ENCODE measurements at places on chromosomes 1 and 21.

DNA sequence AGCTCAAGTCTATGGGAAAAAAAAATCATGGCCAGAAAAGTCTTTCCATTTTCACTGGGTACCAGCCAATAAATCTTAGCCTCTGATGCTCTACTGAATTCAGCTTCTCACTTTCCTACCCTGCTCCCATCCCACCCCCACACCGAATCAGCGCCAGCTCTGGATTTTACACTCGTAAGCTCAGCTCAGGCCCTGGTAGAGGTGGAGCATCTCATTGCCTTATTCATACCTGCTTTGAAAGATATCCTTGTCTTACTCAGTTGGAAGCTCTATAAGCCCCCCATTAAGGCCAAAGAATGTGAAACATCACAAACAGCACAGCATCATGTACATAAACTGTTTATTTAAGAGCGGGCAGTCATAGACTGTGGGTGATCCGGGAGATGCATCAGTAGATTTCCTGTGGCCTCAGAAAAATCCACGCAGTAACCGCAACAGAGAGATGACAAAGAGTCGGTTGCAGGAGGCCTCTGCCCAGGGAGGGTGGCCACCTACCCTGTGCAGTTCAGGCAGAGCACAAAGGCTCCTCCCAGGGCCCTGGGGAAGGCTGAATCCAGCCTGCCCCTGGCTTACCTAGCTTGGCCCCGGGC lies 36.4 kb upstream of the ETS2 start:
- DNase-seq, result no peak

GRCh38 chr21:31656199-31657095 lies 3.0 kb upstream of the SOD1 start:
- no peak for DNase-seq

- no peak for DNase-seq
These were observed 173.7 kb upstream of the FGGY start for GRCh38 chr1:59123081-59123681.

GRCh38 chr1:221435504-221435904 lies 306.4 kb downstream of the DUSP10 start:
- DNase-seq, result peak; percentile 40

- no peak for DNase-seq
These were observed 3.0 kb upstream of the MCL1 start for GRCh38 chr1:150582371-150582770.

GRCh38 chr1:184801503-184801902 lies 46.8 kb upstream of the EDEM3 start:
- no peak for DNase-seq

GRCh38 chr1:225767634-225768540 lies 9.7 kb upstream of the SRP9 start:
- DNase-seq, result peak; percentile 51

DNA sequence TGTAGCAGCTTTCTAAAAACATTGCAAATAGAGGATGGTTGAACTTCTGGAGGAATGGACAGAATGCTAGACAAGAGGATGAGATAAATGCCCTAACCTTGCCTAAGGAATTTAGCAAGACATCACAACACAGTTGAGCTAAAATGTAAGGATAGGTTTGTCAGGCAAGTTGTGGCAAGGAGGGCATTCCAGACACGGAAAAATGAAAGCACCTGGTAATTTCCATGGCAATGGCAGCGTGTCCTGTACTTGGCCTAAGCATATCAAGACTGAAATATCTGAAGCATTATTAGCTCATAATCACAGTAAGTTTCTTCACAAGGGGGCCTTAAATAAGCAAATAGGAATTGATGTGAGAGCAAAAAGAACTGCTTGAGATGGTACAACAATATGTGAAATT lies 105.1 kb upstream of the USP25 start:
- DNase-seq, result no peak

DNA sequence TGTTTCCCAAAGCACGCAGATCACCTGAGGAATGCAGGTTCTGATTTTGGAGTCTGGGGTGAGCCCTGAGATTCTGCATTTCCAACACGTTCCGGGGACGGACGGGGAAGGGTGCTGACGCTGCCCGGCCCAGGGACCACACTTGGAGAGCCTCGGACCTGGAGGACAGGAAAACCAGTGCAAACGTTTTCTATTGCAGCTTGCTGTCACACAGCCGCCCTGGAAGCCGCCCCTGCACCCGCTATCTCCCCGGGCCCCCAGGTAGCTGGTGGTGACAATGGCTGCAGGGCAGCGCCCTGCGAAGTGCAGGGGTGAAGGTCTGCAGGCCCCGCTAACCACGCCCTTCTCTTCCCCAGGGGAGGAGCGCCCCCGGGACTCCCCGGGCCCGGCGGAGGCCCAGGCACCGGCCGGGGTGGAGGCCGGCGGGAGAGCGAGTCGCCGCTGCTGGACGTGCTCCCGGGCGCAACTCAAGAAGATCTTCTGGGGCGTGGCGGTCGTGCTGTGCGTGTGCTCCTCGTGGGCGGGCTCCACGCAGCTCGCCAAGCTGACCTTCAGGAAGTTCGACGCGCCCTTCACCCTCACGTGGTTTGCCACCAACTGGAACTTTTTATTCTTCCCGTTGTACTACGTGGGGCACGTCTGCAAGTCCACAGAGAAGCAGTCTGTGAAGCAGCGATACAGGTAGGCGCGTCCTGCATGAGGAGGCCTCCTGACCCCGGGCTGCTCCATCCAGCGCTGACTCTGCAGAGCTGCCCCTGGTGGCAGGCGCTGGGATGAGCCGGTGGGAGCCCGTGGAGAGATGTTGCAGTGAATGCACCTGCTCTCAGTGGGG lies 142.0 kb upstream of the COA6 start:
- no peak for DNase-seq

DNA sequence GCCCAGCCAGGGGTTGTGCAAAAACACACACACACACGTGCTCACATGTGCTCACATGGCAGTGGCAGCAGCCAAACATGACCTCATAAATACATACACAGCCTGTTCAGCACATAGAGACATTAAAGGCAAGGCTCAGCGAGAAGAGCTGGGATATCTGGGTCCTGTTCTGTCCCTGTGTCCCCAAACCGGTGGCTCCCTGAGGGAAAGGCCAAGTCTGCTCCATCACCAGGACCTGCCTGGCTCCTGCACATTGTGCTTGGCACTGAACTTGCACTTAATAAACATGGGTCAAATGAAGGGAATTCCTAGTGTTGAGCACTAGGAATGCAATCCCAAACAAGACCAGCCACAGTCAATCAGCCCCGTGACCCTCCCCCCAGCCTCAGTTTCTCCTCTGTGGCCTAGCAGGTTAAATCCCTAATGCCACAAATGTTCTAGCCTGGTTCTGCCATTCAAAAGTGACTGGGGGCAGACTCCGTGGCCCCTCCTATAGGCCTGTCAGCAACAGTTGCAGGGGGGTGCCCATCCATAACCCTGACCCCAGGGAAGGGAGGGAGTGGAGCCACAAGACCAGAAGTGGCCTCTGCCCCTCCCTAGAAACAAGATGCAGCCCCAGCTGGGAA lies 160.9 kb upstream of the VAMP3 start:
- no peak for DNase-seq

DNA sequence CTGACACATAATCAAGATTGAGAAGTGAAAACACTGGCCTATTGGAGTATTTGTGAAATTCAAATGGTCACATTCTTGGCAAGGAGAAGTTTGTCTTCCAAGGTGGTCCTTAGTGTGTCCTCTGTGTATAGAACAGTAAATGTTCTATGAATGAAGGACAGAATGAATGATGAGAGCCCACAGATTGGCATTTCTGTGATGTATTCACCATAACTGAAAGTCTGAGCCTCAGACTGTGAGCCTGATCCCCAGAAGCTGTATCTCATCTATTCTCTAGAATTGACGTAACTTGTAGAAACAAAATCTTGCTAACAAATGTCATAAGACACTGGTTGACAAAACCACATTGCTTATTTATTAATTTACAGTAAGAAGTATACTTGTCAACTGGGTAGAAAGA lies 111.5 kb upstream of the ETV3 start:
- no peak for DNase-seq

- no peak for DNase-seq
These were observed 55.2 kb upstream of the KCNJ6 start for GRCh38 chr21:37971390-37971950.

GRCh38 chr1:185271921-185272320 lies 45.1 kb downstream of the IVNS1ABP start:
- no peak for DNase-seq

DNA sequence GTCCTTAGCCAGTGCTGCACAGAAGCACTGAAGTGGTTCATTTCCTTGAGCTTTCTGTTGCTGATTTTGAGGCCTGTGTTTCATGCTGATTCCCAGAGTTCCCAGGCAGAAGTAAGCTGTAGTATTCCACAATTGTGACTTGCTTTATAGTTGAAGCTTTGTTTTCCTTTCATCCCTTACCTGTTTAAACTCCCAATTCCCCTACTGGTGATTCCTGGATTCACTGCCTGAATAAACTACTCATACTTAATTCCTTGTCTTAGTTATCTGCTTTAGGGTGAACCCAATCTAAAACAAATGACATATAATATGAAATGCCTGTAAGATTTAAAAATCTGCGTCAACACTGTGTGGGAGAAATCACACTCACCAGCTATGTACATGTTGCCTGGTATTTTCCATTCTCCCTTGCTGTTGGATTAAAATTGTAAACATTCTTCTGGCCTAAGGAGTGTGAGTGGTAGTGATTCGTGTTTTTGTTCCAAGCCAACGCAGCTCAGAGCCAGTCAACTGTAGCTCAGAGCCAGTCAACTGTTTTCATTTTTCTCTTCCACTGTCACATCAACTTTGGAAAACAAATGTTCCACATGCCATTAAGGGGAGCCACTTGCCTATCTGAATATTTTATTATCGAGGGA lies 879.4 kb downstream of the MRPL39 start:
- no peak for DNase-seq

DNA sequence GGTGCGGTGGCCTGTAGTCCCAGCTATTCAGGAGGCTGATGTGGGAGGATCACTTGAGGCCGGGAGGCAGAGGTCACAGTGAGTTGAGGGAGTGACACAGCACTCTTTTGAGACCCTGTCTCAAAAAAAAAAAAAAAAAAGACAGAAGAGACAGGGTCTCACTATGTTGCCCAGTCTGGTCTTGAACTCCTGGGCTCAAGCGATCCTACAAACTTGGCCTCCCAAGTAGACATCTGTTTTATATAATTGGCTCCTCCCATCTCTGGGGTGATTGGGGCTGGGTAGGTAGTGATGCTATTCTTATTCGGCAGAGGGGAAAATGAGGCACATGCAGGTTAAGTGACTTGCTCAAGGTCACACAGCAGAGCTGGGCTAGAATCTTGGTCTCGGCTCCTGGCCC lies 23.6 kb upstream of the VPS13D start:
- DNase-seq, result no peak

GRCh38 chr1:179298952-179299351 lies 5.4 kb downstream of the SOAT1 start:
- no peak for DNase-seq

GRCh38 chr1:106659490-106660244 lies 396.8 kb upstream of the PRMT6 start:
- no peak for DNase-seq

- no peak for DNase-seq
These were observed 42.6 kb downstream of the OPTC start for GRCh38 chr1:203536575-203536974.

DNA sequence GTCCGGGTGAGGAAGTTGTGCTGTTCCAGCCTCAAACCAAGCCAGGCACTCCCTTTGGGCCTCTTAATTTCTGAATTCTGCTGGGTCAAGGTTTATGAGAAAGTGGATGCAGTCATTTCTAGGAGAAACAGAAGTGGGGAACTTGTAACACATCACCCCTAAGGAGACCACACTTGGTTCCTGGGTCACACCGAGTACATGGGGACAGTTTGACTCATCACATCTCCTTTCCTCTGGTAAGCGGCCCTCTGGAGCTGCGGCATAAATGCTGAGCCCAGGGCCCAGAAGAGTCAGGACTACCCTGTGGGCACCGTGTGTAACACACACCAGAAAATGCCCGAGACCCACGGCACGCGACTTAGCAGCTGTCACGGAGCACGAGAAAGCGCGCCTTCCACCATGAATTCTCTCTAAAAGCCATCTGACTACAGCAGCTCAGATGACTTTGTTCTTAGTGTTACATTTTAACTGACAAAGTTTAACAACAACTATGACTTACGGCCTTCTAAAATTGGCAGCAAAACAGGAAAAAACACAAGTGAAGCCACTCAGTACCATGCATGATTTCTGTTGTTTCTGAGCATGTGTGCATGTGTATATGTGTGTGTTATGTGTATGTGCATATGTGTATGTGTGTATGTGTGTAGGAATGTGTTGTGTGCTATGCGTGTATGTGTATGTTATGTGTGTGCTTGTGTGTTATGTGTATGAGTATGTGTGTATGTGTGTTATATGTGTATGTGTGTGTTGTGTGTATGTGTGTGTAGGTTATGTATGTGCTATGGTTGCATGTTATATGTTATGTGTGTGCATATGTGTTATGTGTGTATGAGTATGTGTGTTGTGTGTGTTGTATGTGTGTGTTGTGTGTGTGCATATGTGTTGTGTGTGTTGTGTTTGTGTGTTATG lies 50.8 kb downstream of the TOMM20 start:
- no peak for DNase-seq

DNA sequence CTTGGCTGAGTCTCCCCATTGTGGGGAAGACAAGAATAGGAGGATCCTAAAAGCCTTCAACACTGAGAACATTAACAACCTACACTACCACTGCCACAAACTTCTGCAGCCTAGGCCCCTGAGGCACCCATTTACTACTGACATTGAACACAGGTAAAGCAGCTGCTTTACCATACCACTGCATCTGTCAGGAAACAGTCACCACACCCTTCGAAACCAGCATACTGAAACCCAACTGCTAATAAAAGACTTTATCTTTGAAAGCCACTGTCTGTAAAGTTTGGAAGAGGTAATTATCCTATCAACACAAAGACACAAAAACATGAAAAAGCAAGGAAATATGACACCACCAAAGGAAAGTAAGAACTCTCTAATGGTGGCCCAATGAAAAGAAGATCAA lies 7.4 kb downstream of the IFNAR1 start:
- no peak for DNase-seq

GRCh38 chr1:19156676-19157075 lies 53.4 kb downstream of the UBR4 start:
- DNase-seq, result peak; percentile 20

DNA sequence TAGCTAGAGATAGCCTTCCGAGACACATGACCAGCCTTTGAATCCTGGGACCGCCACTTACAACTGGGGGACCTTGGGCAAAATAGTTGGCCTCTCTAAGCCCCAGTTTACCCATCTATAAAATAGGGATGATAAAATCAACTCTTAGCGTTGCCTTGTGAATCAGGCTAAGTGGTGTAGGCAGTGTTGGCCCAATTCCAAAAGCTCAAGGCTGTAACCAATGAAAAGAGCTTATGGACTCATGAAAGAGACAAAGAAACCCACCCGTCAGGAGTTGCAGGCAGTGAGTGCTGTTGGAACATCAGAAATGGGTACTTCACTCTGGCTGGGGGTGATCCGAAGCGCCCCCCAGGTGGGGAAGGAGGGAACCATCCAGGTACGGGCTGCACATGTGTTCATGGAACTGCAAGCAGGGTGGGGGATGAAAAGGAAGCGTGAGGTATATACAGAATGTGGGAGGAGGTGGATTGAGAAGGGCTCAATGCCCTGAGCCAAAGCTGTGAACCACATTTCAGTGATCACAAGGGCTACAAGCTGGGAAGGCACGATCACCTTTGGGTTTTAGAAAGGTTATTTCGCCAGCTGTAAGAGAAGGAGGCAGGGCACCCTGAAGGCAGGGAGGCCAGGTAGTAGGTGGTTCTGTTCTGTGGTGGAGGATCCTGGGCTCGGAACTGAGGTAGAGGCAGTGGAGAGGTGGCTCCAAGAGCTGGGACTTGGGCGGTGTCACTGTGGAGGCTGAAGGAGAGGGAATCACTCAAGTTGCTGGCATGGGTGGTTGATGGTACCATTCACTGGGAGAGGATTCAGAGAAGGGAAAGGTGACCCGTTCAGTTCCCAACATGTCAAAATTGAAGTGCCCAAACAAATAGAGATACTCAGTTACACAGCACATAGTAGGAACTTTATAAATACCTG lies 11.4 kb upstream of the KIAA1614 start:
- DNase-seq, result no peak
